ENCODE measurements at places on chromosomes 1 and 21. TPM values are rescaled to one million over a fixed set of nuclear protein-coding genes. Genes with fewer than 3 reads are reported as not detected.

- no peak for DNase-seq
Measured at GRCh38 chr1:160459687-160460086, 59.3 kb downstream of the VANGL2 start.

OPRD1 gene
- total RNA-seq, result 0.03 TPM

DNA sequence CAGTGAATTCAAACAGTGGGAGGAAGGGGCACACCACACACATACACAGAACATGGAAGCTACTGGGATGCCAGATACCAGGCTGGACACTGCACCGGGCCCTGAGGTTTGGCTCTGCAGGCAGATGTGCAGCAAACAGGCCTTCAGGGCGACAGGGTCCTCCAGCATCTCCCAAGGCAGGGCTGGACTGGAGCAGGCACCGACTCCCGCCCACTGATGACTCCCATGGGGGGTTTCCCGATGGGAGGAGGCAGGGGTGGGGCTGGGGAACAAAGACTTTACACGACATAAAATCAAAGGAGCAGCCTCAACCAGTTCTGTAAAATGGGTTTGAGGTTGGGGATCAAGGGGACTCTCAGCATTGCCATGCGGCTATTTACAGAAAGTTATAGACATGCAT is 118.1 kb downstream of the SYT2 start:
- DNase-seq, result no peak

GRCh38 chr1:10938741-10939417 is 73.6 kb upstream of the TARDBP start:
- no peak for DNase-seq

- peak; percentile 89 for DNase-seq
Measured at GRCh38 chr1:17335821-17336710, 28.1 kb downstream of the PADI4 start.

Measured in HT-29 (cell line).